ENCODE measurements at places on chromosomes 5 and 9.

- peak; percentile 91 for DNase-seq
Measured at GRCh38 chr9:126719618-126720031, 85.2 kb upstream of the ZBTB43 start.

- DNase-seq = no peak
Measured at GRCh38 chr5:42514754-42515153, 91.5 kb downstream of the GHR start.

GRCh38 chr5:168712280-168712924 lies 133.2 kb upstream of the PANK3 start:
- DNase-seq = peak; percentile 44

DNA sequence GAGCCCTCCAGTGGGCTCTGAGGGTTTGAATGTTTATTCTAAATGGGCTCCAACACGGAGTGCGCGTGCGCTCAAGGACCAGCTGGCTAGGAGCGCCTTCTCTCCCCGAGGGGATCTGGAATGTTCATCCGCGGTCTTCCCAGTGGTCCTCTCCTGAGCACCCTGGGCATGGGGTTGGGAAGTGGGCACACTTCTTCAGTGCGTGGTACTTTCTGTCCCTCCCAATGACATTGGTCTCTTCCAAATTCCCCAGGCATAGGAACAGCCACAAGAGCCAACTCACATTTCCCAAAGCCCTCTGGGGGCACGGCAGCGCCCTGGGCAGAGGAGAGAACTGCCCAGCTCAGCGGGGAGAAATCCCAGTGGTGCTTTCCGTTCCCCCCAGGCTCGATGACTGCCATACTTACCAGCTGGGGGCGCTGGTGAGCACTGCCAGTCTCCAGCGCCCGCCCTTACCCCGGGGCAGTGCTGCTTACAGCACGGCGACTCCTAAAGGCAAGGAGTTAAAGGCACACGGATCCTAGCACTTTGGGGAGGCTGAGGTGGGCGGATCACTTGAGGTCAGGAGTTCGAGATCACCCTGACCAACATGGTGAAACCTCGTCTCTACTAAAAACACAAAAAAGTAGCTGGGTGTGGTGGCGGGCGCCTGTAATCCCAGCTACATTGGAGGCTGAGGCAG lies 29.9 kb upstream of the OBP2B start:
- peak; percentile 74 for DNase-seq

DNA sequence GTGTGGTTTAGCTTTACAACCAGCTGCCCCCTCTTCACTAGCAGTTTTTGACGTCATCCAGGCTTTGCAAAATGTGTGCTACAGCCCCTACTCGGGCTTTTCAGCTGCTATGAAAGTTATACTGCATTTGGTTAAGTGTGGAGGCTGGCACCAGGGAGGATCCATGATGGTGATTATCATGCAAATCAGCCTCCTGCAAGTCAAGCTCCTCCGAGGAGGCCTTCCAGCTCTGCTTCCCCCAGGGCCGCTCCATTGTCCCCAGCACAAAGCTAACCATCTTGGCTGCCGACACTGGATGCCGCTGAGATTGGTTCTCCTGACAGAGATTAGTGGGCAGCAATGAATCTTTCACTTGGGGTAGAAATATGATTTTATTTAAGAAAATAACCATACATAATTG lies 159.6 kb downstream of the NR2F1-AS1 start:
- DNase-seq = no peak

GRCh38 chr5:78691084-78691960 lies 42.8 kb upstream of the LHFPL2 start:
- no peak for DNase-seq

DNA sequence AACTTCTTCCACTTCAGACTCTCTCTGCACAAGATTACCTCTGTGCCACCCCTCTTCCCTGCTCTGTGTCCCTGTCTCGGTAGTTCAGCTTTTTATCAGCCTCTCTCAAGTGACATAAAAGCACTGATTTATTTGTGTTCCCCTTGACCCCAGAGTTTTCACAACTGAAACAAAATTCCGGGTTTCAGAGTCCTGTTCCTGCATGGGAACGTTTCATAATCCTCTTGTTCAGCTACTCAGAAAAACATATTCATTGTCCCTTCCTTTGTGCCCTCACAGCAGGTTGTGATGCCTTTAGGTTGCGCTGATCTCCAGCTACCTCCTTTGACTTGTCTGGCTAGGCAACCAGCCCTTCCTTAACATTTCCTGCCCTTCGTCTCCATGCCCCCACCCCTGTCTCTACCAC lies 13.7 kb upstream of the ITGA1 start:
- DNase-seq = no peak

DNA sequence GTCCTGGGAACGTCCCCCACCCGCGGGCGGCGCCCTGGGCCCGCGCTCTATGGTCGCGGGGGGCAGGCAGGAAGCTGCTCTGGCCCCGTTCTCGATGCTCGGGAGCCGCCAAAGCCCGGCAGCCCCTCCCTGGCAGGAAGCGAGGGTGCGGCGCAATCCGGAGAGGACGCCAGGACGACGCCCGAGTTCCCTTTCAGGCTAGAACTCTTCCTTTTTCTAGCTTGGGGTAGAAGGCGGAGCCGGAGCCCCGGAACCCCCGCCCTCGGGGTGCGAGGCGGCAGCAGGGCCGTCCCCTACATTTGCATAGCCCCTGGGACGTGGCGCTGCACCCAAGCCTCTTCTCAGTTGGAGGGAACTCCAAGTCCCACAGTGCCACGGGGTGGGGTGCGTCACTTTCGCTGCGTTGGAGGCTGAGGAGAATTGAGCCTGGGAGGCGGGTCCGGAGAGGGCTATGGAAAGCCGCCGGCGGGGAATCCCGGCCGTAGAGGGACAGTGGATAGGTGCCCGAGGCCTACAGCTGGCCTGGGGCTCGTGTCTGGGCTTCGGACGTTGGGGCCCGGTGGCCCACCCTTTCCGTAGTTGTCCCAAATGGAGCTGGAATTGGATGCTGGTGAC lies at the start of the genes CREB3 and TLN1:
Gene CREB3, plus strand, starts transcription at position 482 of the 615 bp plus-strand sequence. Its CDS starts 107 bp downstream, at position 589.
Gene TLN1, minus strand, starts transcription at position 11 of the 615 bp plus-strand sequence. CDS start 6,501 bp downstream, outside the sequence.
- peak; percentile 98 for DNase-seq

DNA sequence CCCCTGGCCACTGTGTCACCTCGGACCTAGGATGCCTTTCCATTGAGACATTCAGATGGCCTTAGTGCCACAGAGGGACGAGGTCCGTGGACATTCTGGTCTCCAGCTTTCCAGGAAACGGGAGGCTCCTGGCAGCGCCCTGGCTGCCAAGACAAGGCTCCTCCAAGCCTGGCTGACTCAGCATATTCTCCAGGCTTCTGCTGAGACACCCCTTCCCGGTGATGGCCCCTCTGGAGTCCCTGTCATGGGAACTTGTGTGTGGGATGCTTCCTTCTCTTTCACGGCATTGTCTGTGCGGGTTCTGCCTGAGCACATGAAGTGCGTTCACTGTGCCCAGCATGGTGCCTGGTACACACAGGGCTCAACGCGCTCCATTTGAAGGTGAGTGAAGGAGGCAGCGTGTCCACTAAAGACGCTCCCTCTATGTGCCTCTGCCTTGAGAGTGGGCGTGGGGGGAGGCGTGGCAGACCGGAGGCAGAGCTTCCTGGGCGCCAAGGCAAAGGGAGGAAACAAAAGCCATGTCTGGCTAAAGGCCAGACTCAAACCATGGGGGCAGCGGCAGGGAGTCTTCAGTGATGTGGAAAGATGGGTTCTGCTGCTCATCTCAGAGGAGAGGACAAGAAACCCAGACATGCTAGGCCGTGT lies 46.4 kb upstream of the PRRC2B start:
- DNase-seq = no peak

DNA sequence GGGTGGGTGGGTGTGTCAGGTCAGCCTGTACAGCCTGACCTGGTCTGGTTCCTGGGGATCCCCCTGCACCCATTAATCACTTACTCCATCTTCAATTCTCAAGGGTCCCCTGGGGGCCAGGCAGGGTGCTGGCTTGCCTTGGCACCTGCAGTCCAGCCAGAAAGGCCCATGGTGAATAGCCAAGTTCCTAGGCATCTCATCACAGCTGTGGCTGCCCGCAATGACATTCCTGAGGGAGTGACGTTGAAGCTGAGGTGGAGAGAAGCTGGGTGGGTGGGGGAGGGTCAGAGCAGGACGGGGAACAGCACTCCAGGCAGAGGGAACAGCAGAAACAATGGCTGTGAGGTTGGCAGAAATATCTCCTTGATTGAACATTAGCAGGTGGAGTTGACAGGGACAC lies 10.6 kb downstream of the HMCN2 start:
- DNase-seq = no peak

DNA sequence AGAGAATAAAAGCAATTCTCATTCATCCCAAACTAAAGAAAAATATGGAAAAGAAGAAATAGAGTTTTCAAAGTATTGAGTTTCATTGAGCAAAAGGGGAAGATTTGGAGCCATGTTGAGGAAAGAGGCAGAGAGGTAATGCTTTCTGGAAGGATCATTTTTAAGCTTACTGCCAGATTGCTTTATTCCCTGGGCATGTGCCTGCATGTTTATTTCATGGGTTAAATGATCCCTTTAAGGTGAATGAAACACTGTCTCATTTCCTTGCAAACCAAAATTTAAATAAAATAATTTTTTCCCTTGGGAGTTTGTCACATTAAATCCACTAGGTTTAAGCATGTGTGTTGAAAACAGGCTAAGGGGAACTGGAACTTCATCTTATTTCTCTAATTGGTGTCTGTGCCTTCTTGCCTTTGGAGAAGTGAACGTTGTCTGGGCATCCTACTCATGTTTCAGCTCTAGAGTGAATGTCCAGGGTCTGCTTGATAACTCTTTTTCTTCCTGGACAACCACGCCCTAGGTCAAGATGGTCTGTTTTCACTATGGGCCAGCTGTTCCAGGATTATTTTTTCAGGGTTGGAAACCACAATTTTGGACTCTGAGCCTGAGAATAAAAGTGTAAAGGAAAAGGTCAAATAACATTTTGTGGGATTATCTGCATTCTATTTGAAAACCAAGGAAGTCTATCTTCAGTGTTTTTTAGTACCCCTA lies 114.1 kb upstream of the ELL2 start:
- DNase-seq = no peak

GRCh38 chr5:33080287-33080686 lies 360.5 kb upstream of the TARS1 start:
- DNase-seq = no peak

DNA sequence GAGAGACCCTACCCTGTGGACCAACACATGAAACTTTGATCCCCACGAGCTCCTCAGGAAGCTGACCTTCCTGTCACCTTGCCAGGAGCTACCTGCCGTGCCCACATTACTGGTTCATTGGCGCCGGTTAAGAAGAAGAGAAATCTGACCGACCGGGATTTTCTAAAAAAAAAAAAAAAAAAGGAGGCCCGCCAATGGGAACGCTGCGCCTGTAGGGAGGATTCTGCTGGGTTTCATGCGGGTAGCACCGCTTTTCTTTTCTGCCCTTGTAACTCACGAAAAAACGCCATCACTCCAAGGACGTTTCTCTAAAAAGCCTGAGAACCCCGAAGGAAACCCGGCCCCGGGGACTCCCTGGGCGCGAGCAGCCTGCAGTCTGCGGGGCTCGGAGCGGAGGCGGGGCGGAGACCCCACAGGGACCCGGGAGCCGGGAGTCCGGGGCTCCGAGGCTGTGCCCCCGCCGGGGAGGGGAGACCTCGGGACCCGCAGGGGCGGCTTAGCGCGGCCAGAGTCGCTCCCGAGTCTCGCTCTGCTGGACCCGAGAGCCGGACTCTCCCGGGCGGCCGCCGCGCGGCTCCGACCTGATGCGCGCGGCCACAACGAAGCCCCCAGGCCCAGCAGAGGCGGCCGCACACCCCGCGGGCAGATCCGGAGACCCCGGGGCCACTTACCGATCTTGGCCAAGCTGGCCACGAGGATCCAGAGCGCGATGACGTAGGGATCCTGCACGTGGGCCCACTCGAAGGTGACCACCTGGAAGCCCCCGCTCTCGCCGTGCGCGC lies 617 bp downstream of the SLC9A3 start:
- DNase-seq = peak; percentile 38

DNA sequence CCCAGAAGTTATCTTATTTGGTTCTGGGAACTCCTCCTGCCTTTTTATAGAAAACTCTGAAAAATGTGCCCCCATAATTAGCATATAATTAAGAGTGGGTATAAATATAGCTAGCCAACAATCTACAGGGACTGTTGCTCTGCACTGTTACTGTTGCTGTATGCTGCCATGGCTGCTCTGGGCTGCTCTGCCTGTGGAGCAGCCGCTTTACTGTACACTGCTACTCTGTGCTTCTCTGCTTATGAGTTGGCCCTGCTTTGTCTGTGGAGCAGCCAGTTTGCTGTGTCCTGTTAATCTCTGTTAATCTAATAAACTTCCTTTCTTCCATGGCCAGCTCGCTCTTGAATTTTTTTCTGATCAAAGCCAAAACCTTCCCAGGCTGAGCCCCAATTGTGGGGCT lies 2244.0 kb upstream of the ACO1 start:
- peak; percentile 9 for DNase-seq

DNA sequence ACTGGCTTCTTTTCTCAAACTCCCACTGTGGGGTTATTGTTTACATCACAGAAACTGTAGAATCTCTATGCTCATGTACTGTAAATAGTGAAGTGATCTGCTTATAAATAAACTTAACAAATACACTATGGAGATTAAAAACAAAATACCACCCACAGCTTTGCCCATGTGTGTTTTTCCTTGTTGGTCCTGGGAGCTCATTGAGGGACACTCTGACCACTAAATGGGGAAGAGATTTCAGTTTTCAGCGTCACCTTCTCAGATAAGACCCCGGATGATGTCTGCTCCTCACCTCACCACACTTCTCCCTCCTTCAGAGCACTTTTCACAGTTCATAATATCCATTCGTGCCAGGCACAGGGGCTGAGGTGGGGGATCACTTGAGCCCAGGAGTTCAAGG lies 89.7 kb downstream of the PDE6A start:
- DNase-seq = no peak

DNA sequence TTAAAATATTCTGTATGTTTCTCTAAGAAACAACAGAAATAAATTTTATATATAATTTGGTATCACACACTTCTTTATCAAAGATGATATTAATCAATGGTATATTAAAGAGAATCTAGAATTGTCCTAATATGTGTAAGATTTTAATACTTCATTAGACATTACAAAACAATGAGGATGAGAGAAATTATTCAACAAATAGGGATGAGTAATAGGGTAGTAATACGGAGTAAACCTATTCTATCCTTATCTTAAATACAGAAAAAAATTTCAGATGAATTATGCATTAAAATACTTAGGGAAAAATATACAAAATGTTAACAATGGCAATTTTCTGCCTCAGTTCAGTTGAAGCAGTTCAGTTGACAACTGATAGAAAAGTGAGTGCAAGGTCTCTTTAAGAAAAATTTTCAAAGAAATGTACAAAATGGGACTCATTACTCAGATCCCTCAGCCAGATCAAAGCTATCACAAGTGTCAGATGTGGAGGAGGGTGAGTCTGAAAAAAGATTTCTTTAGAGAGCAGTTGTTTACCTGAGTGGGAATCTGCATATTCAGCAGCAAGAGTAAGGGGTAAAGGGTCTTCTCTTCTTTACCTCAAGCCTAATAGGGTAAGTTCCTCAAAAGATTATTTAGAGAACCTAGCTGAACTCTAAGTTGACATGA lies 56.7 kb upstream of the GCNT4 start:
- no peak for DNase-seq

GRCh38 chr5:41349846-41350245 lies 136.5 kb upstream of the C6 start:
- DNase-seq = no peak

- peak; percentile 43 for DNase-seq
Measured at GRCh38 chr5:148209151-148209770, 6.4 kb downstream of the SPINK6 start.

GRCh38 chr9:37466037-37466709 lies 923 bp upstream of the ZBTB5 start:
- DNase-seq = peak; percentile 79

- no peak for DNase-seq
Measured at GRCh38 chr5:97443740-97444139, 260.7 kb upstream of the RIOK2 start.

Measured in stomach (tissue), 19 donors.